OCI-LY7 (cell line): ENCODE measurements at places on chromosomes 6 and 20.

GRCh38 chr20:44691424-44692423, 23.4 kb upstream of the CCN5 start:
- DNase-seq, result no peak

DNA sequence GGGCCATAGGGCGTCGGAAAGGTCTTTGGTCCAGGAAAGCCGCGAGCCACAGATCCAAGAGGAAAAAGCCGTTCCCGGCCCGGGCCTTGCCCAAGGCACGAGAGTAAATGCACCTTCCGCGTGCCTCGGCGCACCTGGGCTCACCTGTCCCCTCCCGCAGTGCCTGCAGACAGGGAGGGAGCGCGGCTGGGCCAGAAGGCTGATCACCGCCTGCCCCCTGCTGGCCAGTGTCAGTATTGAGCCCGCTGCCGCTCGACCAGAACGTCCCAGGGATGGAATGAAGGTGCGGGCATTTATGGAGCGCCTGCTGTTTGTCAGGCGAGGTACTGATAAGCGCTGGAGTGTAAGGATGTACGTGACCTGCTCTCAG, 679 bp upstream of the LPIN3 start:
- DNase-seq, result peak; percentile 75

DNA sequence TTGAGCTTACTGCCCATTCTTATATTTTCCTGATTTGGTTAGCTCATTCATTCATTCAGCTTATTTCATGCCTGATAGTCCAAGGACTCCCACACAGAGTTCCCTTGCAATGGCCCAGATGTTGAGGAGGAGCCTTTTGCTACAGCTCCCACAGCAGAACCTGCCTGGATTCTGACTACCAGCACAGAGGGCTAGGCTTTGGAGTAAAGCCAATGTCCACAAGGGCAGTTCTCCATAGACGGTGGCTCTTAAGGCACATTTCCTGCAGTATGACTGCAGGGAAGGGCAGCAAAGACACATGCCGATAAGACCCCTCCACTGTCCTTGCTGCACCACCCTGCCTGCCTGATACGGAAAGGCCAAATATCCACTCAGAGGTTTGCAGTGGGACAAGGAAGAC, 112.3 kb upstream of the SYNDIG1 start:
- no peak for DNase-seq

DNA sequence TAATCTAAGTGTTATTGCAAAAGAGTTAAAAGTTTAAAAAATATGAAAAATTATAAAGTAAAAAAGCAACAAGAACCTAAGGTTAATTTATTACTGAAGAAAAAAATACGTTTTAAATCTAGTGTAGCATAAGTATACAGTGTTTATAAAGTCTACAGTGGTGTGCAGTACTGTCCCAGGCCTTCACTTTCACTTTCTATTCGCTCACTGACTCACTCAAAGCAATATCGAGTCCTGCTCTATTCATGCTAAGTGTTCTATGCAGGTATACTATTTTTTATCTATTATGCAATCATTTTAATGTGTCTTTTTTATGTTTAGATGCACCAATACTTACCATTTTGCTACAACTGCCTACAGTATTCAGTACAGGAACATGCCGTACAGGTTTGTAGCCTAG, 113.0 kb downstream of the MANEA start:
- DNase-seq, result no peak
